Kidney (tissue), 22 donors: ENCODE measurements at places on chromosomes 13 and 19. TPM values are rescaled to one million over a fixed set of nuclear protein-coding genes. Genes with fewer than 3 reads are reported as not detected.
A peak's percentile ranks its signal among the peaks of the same experiment; 100 is the strongest.

PSG4 gene
- 0.35 TPM for total RNA-seq

DNA sequence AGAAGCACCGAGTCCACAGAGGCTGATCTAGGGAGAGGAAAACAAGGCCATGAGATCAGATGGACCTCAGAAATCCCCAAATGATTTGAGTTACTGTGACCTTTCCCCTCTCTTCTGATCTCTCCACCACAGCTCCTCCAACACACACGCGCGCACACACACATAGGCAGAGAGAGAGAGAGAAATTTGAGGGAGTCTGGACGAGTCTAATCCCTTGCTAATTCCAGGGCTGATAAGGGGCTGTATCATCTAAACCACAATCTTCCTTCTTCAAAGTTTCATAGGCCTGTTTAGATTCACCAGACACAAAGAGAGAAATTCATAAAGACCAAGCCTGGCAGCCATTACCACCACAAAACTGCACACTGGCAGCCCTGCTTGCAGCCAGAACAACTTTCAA lies 8.6 kb downstream of the ZFP82 start:
- DNase-seq, result no peak

DNA sequence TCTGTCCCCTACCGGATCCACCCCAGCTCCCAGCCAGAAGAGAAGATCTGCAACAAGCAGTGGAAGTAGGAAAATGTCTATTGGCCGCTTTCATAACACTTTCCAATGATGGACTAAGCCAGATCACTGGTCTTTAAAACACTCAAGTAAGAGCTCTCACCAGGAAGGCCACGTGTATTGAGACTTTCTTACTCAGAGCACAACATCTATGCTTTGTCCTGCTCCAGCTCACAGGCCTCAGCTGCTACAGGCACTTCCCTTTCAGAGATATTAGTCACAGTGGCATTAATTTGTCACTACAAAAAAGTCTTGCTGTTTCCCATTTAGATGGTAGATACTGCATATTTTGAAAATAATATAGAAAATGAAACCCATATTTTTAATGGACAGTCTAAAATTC lies 164.2 kb downstream of the ABCC4 start:
- DNase-seq, result no peak

DNA sequence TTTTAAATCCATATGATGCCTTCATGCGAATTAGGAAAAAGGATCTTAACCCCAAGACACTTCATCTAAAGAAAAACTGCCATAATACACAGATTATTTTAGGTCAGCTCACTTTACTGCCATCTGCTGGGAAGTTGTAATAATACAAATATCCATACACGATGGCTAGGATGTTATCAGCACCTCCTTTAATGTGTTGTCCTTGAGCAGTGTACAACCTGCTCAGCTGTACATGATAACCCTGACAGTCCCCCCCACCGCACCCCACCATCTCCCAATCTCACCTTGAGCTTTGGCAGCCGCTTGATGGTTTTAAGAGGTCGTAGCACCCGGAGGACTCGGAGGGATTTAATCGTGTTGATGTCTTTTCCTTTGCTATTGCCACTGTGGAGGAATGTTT lies 112.2 kb downstream of the IER2 start:
- peak; percentile 67 for DNase-seq

- DNase-seq, result no peak
These were observed 29.3 kb downstream of the WDR88 start for GRCh38 chr19:33161201-33161600.

ZNF667 gene
- total RNA-seq, result 8.5 TPM

DNA sequence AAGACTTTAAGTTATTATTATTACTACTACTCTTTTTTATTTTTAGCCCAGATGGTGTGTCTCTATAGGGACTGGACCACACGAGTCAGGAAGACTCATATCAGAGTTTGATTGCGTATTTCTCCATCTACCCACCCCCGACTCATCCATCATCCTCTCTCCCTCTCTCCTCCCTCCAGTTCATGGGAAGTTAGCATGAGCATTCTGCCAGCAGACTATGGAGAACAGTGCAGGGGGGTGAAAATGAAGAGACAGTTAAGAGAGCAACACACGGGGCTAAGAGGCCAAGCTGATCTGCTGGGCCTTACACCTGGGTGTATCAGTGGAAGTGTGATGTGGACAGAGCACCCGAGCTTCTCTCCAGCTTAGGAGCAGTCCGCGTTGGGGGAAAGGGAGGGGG lies 95.0 kb downstream of the UQCRFS1 start:
- no peak for DNase-seq

TDRD12 gene
- 0.38 TPM for total RNA-seq

- DNase-seq, result no peak
These were observed 17.5 kb downstream of the MAU2 start for GRCh38 chr19:19338082-19338481.

GRCh38 chr19:52190487-52191293 lies 838 bp downstream of the PPP2R1A start:
- peak; percentile 83 for DNase-seq

DNA sequence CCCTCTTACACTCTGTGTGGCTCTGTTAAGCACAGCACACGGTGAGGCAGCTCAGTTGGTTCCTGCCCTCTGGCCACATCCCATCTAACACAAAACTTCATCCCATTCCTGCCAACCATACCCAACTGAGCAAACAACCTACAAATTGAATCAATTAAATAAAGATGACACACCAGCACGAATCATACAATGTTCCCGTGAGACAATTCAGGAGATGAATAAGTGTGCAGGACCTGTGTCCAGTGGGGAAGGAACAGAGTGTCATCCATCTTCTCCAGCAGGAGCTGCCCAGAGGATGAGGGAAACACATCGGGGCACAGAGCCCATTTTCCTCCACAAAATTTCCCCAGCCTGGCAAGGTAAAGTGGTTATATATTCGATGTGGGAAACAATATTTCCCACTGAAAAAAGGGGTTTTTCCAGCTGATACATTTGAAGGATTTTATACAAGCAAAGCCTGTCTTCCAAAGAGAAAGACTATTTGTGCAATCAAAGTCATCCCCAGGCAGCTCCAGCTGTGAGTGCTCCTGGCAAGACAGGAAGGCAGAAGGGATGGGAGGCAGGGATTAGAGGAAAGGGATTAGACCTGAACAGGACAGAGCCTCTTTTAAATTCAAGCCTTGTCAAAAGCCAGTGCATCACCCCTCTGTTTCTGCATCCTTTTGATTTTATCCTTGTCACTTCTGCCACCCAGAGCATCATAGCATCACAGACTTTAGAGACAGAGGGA lies 240.2 kb downstream of the LHFPL6 start:
- DNase-seq, result no peak

GRCh38 chr19:18271433-18271841 lies 2.8 kb downstream of the IQCN start:
- DNase-seq, result no peak

DNA sequence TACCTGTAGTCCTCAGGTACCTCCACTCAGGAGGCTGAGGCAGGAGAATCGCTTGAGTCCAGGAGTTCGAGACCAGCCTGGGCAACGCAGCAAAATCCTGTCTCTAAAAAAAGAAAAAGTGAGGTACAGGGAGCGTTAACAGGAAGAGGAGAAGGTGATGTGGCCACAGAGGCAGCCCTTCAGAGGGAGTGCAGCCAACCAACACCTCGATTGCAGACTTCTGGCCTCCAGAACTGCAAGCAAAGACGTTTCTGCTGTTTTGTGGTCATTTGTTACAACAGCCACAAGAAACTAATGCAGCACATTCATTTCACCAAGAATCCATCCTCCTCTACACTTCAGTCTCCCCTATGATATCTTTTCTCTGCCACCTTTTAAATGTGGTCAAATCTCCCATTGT lies 145.2 kb downstream of the USP12 start:
- no peak for DNase-seq

MISP3 gene
- total RNA-seq, result 8.7 TPM

DNA sequence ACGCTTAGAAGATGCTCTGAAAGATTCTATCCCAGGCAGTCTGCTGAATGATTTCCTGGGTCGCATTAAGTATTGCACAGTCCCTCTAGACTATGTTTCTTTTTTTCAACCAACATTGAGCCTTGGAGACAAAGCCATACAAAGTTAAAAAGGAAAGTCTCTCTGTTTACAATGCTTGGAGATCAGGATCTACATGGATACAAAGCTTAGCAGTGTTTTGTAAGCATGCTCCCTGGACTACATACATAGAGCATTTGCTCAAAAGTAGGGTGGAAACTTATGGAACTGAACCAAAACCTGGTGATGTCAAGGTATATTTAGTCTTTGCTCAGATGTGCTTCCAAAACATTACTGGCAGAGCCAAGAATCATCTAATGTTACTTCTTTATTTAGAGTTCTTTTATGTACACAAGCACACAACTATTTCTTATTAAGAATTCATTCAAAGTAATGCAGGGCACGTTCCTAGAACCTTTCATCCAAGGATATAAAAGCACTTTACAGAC lies 241.2 kb downstream of the ABCC4 start:
- no peak for DNase-seq

GRCh38 chr13:24272452-24273161 lies 36.8 kb upstream of the C1QTNF9 start:
- no peak for DNase-seq

KIR3DL2 gene
- 0.13 TPM for total RNA-seq

GRCh38 chr13:50299546-50300249 lies 284.5 kb downstream of the KCNRG start:
- no peak for DNase-seq
